ENCODE measurements at places on chromosomes 1 and 21. TPM values are rescaled to one million over a fixed set of nuclear protein-coding genes. Genes with fewer than 3 reads are reported as not detected.

GRCh38 chr1:234960722-234961455 is 167.7 kb downstream of the TOMM20 start:
- no peaks in the 10 kb centered on the region for H3K36me3 ChIP-seq
- no peak overlapping the region for H3K27ac ChIP-seq
- H3K4me1 ChIP-seq: peaks cover 58% of the 10 kb centered on the region
- no peak for DNase-seq

DNA sequence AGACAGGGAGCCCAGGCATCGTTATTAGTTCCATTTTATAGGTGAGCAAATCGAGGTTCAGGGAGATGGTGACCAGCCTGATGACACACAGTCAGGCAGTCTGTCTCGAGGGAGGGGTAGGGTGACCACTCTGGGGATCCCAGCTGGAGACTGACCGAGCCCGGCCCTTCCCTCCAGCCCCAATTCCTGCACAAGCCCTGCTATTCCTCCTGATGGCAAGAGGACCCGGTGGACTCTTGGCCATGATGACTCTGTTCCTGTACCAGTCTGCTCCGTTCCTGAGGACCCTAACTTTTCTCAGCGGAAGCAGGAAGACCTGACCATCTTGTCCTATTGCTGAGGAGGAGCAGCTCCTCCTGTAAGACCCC is 391 bp downstream of the AGT start:
- no peak overlapping the region for H3K4me3 ChIP-seq
- H3K27ac ChIP-seq: no peak overlapping the region
- peaks cover 8% of the 10 kb centered on the region for H3K4me1 ChIP-seq
- H3K36me3 ChIP-seq: no peaks in the 10 kb centered on the region

- no peak for DNase-seq
- no peaks in the 10 kb centered on the region for H3K4me1 ChIP-seq
- no peaks in the 10 kb centered on the region for H3K36me3 ChIP-seq
- H3K27me3 ChIP-seq: peaks cover 6% of the 10 kb centered on the region
- H3K4me3 ChIP-seq: no peak overlapping the region
Observed at GRCh38 chr1:184647471-184647870, 107.2 kb downstream of the EDEM3 start.

DNA sequence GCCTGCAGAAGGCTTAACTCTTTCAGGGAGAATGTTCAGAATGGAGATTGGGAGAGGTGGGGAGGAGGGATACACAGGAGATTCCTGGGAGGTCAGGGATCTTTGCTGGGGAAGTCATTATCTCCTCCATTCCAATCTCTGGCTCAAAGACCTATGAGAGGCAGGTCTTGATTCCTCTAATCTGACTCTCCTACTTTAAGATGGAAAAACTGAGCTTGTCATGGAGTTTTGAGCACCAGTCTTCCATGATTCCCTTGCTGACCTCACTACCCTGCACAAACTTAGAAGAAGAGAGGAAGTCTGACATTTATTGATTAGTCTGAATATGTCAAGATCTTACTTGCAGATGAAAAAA is 41.5 kb upstream of the SYNC start:
- no peak overlapping the region for H3K4me3 ChIP-seq
- DNase-seq: no peak
- 0 out of 2 replicates have a peak, but pooled peaks cover 3% of the 10 kb centered on the region for H3K36me3 ChIP-seq
- H3K27ac ChIP-seq: peak overlapping the region; percentile 29

GRCh38 chr1:27143401-27143800 is 11.5 kb downstream of the SLC9A1 start:
- no peak for DNase-seq
- H3K36me3 ChIP-seq: 0 out of 2 replicates have a peak, but pooled peaks cover 3% of the 10 kb centered on the region
- H3K27ac ChIP-seq: no peak overlapping the region
- H3K27me3 ChIP-seq: no peaks in the 10 kb centered on the region
- H3K4me1 ChIP-seq: peaks cover 59% of the 10 kb centered on the region

DNA sequence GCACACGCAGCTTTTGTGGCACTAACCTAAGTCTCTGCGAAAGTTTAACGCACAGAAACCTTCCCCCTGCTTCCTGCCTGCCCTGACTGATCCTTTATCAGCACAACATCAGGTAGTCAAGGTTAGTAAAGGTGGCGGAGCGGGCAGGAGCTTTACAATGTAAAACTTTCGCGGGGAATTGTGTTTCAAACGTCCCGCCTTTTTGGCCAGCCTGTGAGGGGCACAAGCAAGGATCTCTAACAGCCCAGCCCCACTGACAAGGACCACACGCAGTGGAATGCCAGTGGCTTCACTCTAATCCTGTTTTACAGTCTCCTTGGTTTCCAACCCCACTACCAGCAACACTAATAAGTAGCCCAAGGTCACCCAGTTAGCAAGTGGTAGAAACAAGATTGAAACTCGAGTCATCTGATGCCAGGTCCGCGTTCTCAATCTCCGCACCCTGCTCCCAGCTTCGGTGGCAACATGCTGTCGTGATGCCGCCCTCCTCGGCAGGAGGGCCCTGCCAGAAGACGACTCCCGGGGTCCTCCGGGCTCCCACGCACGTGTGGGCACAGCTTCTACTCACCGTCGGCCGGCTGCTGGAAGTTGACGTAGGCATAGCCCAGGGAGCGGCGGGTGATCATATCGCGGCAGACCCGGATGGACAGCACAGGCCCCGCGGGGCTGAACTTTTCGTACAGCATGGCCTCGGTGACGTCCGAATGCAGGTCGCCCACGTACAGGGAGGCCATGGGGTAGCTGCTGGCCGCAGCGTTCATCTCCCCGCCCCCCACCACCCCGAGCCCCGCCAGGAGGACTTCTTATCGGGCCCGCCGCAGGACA is 1.2 kb downstream of the PABPC4 start:
- peak overlapping the region; percentile 44 for H3K27ac ChIP-seq
- DNase-seq: no peak
- H3K36me3 ChIP-seq: peaks cover 49% of the 10 kb centered on the region
- peaks cover 27% of the 10 kb centered on the region for H3K4me1 ChIP-seq
- H3K27me3 ChIP-seq: peaks cover 5% of the 10 kb centered on the region

GRCh38 chr1:193787061-193787460 is 600.6 kb upstream of the B3GALT2 start:
- H3K4me3 ChIP-seq: no peak overlapping the region
- H3K4me1 ChIP-seq: no peaks in the 10 kb centered on the region
- H3K36me3 ChIP-seq: no peaks in the 10 kb centered on the region
- no peak overlapping the region for H3K27ac ChIP-seq

- 0 out of 2 replicates have a peak, but pooled peaks cover 4% of the 10 kb centered on the region for H3K36me3 ChIP-seq
- peak overlapping the region; percentile 78 for H3K27ac ChIP-seq
- peak overlapping the region; percentile 59 for H3K4me3 ChIP-seq
- no peaks in the 10 kb centered on the region for H3K27me3 ChIP-seq
- peaks cover 82% of the 10 kb centered on the region for H3K4me1 ChIP-seq
- peak; percentile 72 for DNase-seq
Observed at GRCh38 chr1:26723013-26723991, 27.5 kb downstream of the ARID1A start.

DNA sequence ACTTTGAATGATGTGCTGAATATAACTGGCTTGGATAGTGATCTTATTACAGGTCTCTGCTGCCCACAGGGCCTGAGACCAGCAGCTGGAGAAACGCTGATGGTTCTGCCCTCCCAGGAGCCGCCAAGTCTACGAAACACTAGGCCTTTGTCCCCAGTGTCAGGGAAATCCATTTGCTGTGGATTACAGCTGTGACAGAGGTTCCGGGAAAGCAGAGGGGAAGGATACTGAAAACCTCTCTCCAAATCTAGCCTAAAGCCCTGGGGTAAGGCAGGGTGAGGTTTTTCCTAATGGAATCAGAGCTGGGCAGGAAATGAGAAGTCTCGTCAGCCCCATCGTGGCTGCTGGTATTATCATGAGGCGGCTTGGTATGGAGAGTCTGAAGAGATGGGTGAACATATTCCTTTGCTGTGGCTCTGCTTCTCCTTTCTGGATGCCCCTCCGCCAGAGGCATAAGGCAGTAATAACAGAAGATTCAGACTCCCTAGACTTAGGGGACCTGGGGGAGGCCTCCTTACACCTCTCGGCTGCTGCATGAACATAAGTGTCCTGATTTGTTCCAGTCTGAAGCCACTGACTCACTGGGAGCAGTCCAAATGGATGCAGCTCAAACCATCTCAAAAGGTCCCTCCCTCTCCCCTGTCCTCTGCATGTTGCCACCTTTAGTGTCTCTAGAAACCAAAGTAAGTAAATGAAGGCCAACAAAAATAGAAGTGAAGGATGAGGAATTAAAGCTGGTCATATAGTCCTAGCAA is 48.1 kb downstream of the PHC2 start:
- peaks cover 25% of the 10 kb centered on the region for H3K4me1 ChIP-seq
- H3K4me3 ChIP-seq: no peak overlapping the region
- no peaks in the 10 kb centered on the region for H3K36me3 ChIP-seq

GRCh38 chr1:220976390-220976789 is 97.1 kb downstream of the HLX start:
- no peaks in the 10 kb centered on the region for H3K27me3 ChIP-seq
- no peak for DNase-seq
- H3K4me3 ChIP-seq: no peak overlapping the region
- no peak overlapping the region for H3K27ac ChIP-seq
- H3K4me1 ChIP-seq: no peaks in the 10 kb centered on the region

DNA sequence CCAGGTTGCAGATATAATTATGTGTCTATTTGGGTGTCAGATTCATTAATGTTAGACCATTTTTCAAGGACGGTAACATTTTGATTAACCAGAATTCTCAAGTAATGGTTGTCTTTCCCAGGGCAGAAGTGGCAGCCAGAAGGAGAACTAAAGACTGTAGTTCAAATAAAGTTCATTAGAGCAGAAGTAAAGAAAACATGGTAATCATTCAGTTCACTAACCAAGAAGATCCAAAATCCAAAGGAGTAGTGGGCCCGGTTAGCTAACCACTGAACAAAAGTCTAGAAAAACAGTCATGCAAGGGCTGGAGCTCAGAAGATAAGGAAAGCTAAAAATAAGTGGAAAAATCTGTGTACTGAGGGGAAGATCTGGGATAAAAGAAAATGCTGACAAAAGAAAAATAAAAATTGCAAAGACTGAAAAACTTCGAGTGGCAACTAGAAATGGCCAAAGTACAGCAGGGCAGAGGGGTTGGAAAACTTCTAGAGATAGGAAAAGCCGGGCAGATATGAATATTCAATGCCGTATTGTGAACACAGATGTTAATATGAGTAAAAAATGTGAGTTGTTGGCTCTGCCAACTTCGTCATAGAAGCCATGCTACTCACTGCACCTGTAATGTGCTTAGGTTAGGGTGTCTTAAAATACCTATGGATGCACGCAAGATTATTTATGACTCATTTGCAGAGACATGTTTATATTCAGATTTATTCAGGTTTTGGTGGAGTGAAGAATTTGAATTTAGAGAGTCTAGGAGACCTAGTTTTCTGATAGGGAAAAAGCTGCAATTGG is 925.9 kb downstream of the LTN1 start:
- peaks cover 26% of the 10 kb centered on the region for H3K4me1 ChIP-seq
- no peak overlapping the region for H3K27ac ChIP-seq
- H3K4me3 ChIP-seq: no peak overlapping the region
- peaks cover 2% of the 10 kb centered on the region for H3K36me3 ChIP-seq
- DNase-seq: no peak
- no peaks in the 10 kb centered on the region for H3K27me3 ChIP-seq

DNA sequence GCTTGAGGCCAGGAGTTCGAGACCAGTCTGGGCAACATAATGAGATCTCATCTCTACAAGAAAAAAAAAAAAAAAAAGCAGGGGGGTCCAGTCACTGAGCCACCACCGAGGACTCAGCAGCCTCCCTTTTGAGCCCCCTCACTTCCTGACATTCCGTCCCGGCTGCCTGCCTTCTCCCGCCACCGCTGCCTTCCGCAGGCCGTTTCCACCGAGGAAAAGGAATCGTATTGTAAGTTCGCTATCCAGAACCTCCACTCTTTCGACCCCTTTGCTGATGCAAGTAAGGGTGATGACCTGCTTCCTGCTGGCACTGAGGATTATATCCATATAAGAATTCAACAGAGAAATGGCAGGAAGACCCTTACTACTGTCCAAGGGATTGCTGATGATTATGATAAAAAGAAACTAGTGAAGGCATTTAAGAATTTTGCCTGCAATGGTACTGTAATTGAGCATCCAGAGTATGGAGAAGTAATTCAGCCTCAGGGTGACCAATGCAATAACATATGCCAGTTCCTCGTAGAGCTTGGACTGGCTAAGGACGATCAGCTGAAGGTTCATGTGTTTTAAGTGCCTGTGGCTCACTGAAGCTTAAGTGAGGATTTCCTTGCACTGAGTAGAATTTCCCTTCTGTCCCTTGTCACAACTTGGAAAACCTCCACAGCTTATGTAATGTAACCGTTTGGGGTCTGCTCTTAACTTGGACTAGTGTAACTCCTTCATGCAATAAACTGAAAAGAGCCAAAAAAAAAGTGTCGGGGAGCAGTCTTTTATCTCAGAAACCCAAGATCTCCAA is 55.6 kb downstream of the GLUL start:
- H3K27ac ChIP-seq: no peak overlapping the region
- DNase-seq: no peak
- no peaks in the 10 kb centered on the region for H3K36me3 ChIP-seq
- no peak overlapping the region for H3K4me3 ChIP-seq
- peaks cover 2% of the 10 kb centered on the region for H3K27me3 ChIP-seq
- peaks cover 23% of the 10 kb centered on the region for H3K4me1 ChIP-seq

DNA sequence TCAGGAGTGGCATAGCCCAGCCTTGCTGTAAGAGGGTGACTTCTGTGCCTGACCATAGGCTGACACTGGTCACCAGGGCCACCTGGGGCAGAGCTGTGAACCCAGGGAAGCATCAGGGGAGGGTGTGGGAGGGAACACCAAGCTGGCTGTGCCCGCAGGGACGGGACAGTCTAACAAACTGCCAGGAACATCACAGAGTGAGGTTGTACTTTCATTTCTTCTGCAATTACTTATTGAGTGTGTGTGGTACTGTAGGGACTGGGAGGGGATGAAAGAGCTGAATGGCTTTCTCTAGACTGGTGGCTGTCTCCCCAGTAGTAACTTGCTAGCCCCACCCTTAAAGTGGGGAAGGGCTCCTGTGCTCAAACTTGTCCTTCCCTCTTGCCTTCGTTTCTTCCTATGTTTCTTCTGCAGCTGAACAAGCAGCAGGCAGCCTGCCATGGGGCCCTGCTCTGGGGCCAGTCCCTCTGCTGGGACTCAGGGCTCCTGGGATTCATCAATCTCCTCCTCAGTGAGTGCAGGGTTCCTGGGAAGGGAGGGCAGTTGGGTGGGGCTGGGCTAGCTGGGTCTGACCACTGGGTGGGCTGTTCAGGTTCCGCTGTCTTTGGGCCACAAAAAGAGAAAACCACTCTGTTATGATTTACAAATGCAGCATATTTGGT is 39.7 kb upstream of the ETV3 start:
- no peaks in the 10 kb centered on the region for H3K36me3 ChIP-seq
- H3K4me3 ChIP-seq: no peak overlapping the region
- H3K27ac ChIP-seq: no peak overlapping the region
- H3K4me1 ChIP-seq: peaks cover 18% of the 10 kb centered on the region

GRCh38 chr1:35175602-35176001 is 17.3 kb downstream of the SFPQ start:
- DNase-seq: no peak
- peaks cover 9% of the 10 kb centered on the region for H3K4me1 ChIP-seq
- no peaks in the 10 kb centered on the region for H3K27me3 ChIP-seq

The THEM5 gene
- not detected for total RNA-seq

The KCNE2 gene
- total RNA-seq: 0.44 TPM

The KLF17 gene
- total RNA-seq: not detected

The TTC39A gene
- 8.4 TPM for total RNA-seq

The SLC22A15 gene
- total RNA-seq: 4.5 TPM

The SYNC gene
- 0.11 TPM for total RNA-seq

The FAM151A gene
- total RNA-seq: 0.11 TPM

The ZSCAN20 gene
- 3.7 TPM for total RNA-seq

The TP73 gene
- total RNA-seq: 5.7 TPM

All from WTC11 (cell line).